ENCODE measurements at places on chromosomes 4 and X.

GRCh38 chrX:72396117-72396516 is 90.4 kb upstream of the CITED1 start:
- no peak for DNase-seq

- DNase-seq, result no peak
Observed at GRCh38 chr4:166655231-166655630, 579.1 kb downstream of the SPOCK3 start.

GRCh38 chr4:152132776-152133175 is 372.0 kb upstream of the GATB start:
- DNase-seq, result no peak

DNA sequence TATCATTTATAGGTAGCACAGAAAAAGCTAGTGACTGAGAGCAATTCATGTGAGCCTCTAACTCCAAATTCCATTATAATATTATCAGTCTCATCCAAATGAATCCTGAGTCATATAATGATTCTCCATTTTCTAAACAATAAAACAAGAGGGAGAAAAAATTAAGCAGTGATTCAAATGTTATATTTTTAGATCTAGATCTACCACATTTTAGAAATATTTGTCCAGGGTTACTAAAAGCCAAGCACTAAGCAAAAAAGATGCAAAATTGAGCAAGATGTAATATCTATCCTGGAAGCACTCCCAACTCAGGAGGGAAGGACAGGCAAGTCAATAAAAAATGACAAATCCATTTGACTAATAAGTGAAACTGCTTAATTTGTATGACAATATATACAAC is 172.8 kb downstream of the FBXW7 start:
- no peak for DNase-seq

DNA sequence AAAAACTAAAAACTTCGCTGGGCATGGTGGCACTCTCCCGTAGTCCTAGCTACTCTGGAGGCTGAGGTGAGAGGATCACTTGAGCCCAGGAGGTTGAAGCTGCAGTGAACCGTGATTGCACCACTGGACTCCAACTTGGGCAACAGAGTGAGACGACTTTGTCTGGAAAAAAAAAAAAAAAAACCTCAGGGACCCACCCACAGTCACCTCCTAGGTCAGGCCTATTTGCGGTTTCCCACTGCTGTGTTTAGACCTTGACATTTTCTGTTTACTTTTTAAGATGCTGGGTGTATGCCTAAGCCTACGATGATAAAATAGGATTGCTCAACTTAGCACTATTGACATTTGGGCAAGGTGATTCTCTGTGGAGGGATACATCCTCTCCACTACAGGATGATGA is 197.4 kb upstream of the TBL1X start:
- no peak for DNase-seq

GRCh38 chr4:89813197-89813596 is 23.8 kb downstream of the SNCA start:
- DNase-seq, result no peak

DNA sequence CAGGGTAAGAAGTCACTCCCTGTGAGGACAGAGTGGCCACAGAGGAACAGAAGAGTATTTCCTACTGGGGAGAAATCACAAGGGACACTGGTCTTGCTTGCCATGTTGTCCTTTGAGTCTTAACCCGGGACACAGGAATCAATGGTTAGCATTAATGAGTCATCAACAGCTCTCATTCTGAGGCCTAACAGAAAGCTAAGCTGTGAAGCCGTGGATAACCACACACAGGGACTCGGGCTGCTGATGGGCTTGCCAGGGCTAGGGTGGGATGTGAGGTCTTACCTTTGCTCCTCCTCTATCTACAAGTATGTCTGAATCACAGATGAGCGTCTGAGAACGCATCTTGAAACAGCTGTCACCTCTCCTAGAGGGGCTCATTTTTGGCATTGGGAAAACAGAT is 22.2 kb downstream of the HELT start:
- DNase-seq, result no peak

DNA sequence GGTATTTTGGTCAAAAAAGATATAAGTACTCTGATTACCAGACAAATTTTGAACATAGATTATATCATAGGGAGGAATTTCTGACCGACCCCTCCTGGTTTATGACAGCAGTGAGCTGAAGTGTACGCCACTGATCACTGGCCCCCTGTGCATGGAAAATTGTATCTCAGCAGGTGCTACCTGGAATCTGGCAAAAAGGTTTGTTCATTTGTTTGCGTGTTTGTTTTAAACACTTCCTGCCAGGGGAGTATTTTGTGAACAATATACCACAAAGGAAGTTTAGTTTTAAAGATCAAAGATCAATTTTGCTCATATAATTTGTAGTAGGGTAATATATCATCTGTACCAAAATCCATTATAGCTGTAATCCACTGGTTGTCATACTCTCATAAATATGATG is 219.7 kb upstream of the TENM3 start:
- no peak for DNase-seq

DNA sequence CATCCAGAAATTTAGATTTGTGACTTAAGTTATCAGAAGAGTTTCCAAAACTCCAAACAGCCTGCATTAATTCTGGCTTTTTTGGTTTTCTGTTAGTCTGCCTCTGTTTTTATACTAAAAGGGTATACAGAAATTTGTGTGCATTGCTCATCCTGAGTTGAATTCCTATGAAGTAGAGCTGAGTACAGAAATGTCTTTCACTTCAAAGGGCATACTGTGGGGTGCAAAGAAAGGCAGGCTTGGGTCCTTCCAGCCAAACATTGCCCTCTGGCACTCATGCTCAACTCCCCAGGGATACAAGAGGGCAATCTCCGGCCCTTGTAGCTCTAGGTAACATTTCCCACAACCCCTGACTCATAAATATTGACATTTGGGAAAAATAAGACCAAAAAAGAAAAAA is 27.6 kb upstream of the TMEM184C start:
- no peak for DNase-seq

DNA sequence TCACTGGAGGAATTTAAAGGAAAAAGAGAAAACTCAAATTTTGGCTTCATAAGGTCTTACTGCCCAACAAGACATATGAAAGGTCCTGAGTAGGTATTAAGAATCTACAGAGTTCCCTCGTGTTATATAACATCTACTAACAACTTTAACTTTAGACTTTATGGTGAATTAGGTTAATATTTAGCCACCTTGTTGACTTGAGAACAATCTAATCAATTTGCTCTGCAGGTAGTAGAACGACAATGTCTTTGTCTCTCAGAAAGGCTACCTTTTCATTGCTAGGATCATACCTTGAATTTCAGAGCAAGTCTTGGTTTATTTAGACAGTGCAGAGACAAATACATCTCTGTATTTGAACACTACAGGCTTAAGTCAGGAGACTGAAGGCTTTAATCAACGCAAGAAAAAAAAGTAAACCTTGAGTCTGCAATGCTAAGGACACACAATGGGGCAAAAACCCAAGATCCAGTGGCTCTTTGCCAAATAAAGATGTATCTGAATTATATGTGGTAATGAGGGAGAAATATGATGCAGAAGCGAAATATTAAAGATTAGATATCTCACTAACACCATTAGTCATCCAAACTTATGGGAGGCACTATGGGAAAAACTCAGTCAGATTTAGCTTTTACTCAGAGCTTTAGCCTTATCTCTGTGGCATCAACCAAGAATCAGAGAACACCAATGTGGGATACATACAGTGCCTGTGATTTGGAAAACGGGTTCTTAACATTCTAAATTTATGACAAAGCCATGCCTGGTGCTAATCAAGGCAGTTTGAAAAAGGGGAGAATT is 93.6 kb upstream of the FTHL17 start:
- no peak for DNase-seq
